Naive thymus-derived CD8-positive, alpha-beta T cell (primary cell): ENCODE measurements at places on chromosomes 6 and 20.
A peak's percentile ranks its signal among the peaks of the same experiment; 100 is the strongest.

- H3K4me3 ChIP-seq: no peak overlapping the region
- no peaks in the 10 kb centered on the region for H3K36me3 ChIP-seq
- no peak for DNase-seq
- H3K27me3 ChIP-seq: peaks cover 17% of the 10 kb centered on the region
Observed at GRCh38 chr6:138073264-138073663, 34.0 kb downstream of the PERP start.

DNA sequence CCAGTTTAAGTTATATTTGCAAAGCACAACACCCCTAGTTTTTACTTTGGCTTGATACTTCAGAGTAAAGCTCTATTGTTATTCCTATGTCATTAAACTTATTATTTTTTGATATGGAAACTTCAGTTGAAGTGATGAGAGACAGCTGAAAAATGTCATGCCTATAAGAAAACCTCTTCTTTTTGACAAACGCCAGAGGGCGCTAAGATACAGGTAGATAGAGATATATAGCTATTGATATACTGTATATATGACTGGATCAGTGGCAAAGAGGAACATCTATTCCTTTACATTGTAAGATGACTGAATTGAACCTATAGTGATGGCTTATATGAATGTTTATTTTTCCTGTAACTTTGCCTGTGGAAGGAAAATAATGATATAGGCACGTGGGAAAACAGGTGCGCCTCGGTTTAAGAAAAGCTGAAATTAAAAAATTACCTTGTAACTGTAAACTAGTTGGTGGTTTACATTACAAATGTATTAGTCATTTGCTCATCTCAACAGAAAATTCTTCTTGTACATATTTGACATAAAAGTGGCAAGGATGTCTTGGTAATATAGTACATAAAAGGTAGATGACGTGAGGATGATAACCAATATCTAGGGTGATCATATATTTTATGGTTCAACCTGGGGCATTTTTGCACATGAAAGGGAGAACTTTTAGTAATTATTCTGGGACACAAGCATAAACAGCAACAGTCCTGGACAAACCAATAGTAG lies 74.1 kb downstream of the LAMA4 start:
- H3K27me3 ChIP-seq: peaks cover 23% of the 10 kb centered on the region
- no peak overlapping the region for H3K27ac ChIP-seq
- H3K36me3 ChIP-seq: no peaks in the 10 kb centered on the region
- peak; percentile 72 for DNase-seq
- no peaks in the 10 kb centered on the region for H3K4me1 ChIP-seq

GRCh38 chr6:99550046-99550748 lies 18.3 kb downstream of the CCNC start:
- DNase-seq: no peak
- H3K27ac ChIP-seq: no peak overlapping the region
- H3K27me3 ChIP-seq: no peaks in the 10 kb centered on the region
- H3K4me1 ChIP-seq: peaks cover 8% of the 10 kb centered on the region
- H3K36me3 ChIP-seq: peaks cover 75% of the 10 kb centered on the region

- H3K4me1 ChIP-seq: peaks cover 37% of the 10 kb centered on the region
- H3K36me3 ChIP-seq: no peaks in the 10 kb centered on the region
- H3K27ac ChIP-seq: peak overlapping the region; percentile 62
- H3K4me3 ChIP-seq: no peak overlapping the region
Observed at GRCh38 chr6:130526466-130526865, 160.6 kb downstream of the TMEM200A start.

DNA sequence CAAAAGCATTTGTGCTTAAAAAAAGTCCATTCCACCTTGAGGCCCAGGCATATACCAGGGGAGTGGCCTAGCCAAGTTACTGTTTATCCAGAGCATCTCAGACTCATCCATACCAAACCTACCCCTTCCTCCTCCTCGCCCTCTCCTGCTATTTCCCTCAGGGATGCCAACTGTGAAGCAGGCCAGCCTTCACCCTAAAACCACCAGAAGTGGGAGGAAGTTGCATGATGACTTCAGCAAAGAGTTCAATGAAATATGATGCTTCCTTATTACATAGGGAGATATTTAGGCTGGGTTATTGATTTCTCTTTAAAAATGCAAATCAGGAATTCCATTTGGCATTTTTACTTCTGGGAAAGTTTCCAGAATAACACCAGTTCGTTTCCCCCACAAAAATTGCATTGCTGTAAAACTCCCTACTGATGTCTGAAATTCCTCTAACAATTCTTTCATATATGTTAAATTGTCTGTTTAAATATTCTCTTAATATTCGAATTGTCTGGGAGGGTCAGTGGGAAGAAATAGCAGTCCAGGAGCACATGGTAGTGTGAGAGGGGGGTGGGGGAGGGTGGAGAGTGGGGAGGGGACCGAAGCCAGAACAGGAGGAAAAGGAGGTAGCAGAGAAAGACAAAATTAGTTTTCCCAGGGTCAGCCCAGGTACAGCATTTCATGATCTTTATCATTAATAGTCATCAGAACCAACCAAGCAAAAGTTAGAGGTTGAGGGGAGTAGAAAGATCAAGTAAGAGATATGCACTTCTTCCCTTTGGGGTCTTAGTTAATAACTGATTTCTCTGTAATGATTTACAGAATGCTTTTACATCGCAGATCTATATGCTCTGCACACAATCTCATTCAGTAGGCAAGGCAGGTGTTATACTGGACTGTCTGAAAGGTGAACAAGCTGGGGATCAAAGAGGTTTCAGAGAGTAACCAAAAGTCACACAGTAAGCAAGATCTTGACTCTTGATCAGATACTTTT lies 1.7 kb upstream of the TCP11 start:
- peaks cover 14% of the 10 kb centered on the region for H3K27me3 ChIP-seq
- no peaks in the 10 kb centered on the region for H3K36me3 ChIP-seq
- no peak overlapping the region for H3K4me3 ChIP-seq
- DNase-seq: no peak
- peaks cover 12% of the 10 kb centered on the region for H3K4me1 ChIP-seq
- no peak overlapping the region for H3K27ac ChIP-seq

DNA sequence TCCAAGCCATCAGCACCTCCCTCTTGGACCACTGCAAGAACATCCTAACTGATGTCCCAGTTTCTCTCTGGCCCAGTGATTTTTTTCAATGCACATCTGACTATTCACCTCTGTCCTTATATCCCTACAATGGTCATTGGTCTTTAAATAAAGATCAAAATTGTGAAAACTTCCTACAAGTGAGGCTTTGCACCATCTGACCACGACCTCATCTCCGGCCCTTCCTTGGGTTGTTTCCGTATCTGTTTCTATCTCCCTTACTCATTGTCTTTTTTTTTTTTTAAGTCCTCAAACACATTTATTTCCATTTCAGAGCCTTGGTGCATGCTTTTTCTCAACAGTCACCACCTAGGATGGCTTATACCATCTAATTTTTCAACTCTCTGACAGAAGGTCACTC lies 88.1 kb downstream of the IPCEF1 start:
- H3K4me1 ChIP-seq: peaks cover 28% of the 10 kb centered on the region
- no peaks in the 10 kb centered on the region for H3K27me3 ChIP-seq
- H3K4me3 ChIP-seq: no peak overlapping the region
- peaks cover 2% of the 10 kb centered on the region for H3K36me3 ChIP-seq
- no peak for DNase-seq

DNA sequence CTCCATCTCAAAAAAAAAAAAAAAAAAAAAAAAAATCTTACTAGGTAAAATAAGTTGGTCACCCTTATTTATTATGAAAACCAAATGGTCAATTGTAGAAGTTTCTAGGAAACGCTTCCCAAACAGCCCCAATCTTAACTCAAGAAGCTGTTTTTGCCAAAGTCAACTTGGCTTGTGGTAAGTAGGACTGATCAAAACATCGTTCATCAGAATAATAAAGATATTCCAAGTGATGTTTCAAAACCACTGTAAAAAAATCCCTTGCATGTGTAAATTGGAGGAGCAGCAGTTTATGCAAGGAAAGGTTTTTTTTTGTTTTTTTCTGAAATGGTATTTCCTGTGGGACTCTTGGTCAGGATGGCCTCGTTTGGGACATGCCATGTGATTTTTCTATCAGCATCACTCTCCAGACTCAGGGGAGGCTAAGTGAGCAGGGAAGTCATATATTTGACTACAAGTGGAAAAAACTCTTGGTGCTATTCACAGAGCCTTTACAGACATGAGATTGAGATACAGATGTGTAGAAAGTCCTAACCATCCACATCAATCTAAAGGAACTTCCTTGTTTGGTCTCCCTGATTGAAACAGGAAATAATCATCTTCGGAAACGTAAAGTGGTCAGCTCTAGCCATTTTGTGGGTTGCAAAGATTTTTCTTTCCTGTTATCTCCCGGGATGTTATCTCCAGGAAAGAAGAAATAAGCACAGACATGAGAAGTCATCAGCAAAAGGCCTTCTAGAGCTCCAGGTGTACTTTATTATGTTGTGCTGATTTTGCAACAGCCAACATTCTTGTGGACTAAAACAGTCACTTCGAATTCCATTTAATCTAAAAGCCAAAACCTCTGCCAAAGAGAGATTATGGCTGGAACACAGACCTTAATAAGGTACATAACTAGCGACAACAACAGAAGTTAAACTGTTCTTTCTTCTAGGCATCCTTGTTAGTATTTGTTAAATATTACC lies 177.8 kb downstream of the EDN1 start:
- H3K36me3 ChIP-seq: no peaks in the 10 kb centered on the region
- H3K4me1 ChIP-seq: no peaks in the 10 kb centered on the region
- H3K27ac ChIP-seq: no peak overlapping the region
- peaks cover 29% of the 10 kb centered on the region for H3K27me3 ChIP-seq
- no peak overlapping the region for H3K4me3 ChIP-seq
- DNase-seq: no peak

- peaks cover 3% of the 10 kb centered on the region for H3K27me3 ChIP-seq
- H3K27ac ChIP-seq: no peak overlapping the region
- H3K4me3 ChIP-seq: no peak overlapping the region
- no peak for DNase-seq
- H3K36me3 ChIP-seq: no peaks in the 10 kb centered on the region
Observed at GRCh38 chr20:63163596-63164483, 52.1 kb downstream of the YTHDF1 start.

DNA sequence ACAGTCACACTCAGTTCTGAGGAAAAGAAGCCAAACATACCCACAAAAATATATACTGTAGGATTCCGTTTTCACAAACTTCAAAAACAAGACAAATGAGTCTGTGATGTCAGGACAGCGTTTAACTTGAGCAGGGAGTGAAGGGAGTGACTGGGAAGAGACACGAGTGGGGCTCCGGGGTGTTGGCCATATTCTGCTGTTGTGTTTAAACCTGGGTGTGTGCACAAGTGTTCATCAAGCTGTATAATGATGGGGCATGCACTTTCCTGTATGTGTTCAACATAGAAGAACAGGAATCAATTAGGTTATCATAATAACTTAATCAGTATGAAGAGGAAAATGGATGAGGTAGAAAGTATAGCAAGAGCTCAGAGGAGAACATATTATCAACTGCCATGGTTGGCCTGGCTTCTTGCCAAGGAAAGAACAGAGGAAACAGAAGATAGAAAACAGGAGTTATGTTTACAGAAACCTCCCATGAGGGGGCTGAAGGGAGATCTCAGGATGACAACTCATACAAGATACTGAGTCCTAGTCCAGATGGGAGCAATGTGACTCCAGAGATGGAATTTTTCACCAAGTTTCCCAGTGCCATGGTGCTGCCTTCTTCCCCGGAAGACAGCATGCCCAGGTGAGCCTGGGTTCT lies 15.1 kb upstream of the AFDN start:
- no peaks in the 10 kb centered on the region for H3K36me3 ChIP-seq
- DNase-seq: no peak
- H3K27ac ChIP-seq: no peak overlapping the region
- H3K4me1 ChIP-seq: no peaks in the 10 kb centered on the region
- H3K27me3 ChIP-seq: peaks cover 28% of the 10 kb centered on the region

DNA sequence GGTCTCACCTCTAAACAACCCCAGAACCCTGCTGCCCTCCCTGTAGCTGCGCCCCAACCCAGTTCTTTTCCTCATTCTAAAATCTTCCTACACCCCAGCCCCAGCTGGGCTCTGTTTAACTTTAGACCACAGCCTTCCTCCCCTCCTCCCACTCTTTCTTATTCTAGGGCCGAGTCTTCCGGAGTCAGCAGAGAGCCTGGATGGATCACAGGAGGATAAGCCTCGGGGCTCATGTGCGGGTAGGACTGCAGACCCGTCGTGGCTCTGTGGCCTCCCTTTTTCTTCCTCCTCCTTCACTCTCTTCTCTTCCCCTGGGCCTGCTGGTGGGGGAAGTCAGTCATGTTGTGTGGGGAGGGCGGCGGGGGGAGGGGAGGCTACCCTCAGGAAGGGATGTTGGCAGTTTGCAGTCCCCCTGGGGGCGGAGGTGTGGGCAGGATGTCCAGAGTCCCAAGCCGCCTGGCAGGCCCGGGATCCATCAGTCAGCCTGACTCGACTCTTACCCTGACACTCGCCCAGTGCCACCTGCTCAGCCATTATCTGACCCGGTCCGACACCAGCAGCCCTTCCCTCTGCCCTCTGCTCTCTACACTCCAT lies 8.1 kb downstream of the CAPN11 start:
- H3K27ac ChIP-seq: no peak overlapping the region
- H3K36me3 ChIP-seq: no peaks in the 10 kb centered on the region
- H3K4me1 ChIP-seq: peaks cover 4% of the 10 kb centered on the region
- DNase-seq: no peak
- H3K27me3 ChIP-seq: peaks cover 13% of the 10 kb centered on the region
- H3K4me3 ChIP-seq: no peak overlapping the region

DNA sequence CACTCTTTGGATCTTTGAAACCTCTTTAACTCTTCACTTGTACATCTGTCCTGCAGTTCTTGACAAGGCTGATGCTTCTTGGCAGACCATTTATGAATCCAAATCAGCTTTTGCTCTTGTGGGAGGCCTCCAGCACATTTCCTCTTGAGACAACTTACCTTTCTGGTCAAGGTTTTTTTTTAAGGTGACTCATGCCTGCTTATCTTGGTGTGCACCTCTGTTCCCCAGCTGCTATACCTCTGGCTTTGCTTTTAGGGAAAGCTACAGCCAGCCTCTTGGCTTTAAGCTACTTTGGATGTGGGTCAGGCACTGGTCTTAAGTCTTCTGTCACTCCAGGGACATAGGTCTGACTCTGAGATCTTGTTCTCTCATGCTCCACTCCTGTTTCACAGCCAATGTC lies 106.5 kb downstream of the PHF3 start:
- no peak overlapping the region for H3K27ac ChIP-seq
- H3K27me3 ChIP-seq: no peaks in the 10 kb centered on the region
- no peak for DNase-seq
- H3K4me1 ChIP-seq: no peaks in the 10 kb centered on the region
- peaks cover 2% of the 10 kb centered on the region for H3K36me3 ChIP-seq
- H3K4me3 ChIP-seq: no peak overlapping the region
